ENCODE measurements at places on chromosomes 2 and 18.

GRCh38 chr2:38876407-38876806 is 631 bp downstream of the MORN2 start:
- DNase-seq, result no peak

GRCh38 chr2:112001136-112001715 is 53.8 kb upstream of the TMEM87B start:
- DNase-seq, result no peak

GRCh38 chr2:22290302-22290701 is 1094.7 kb upstream of the KLHL29 start:
- DNase-seq, result no peak

- no peak for DNase-seq
Measured at GRCh38 chr2:112787294-112787693, 3.0 kb upstream of the IL1A start.
